ENCODE measurements at places on chromosomes 1 and 21. TPM values are rescaled to one million over a fixed set of nuclear protein-coding genes. Genes with fewer than 3 reads are reported as not detected.

- DNase-seq: no peak
These were observed 156.5 kb downstream of the CAMTA1 start for GRCh38 chr1:6941786-6942185.

- peak; percentile 72 for DNase-seq
These were observed 39.8 kb downstream of the HTR6 start for GRCh38 chr1:19704247-19705113.

DNA sequence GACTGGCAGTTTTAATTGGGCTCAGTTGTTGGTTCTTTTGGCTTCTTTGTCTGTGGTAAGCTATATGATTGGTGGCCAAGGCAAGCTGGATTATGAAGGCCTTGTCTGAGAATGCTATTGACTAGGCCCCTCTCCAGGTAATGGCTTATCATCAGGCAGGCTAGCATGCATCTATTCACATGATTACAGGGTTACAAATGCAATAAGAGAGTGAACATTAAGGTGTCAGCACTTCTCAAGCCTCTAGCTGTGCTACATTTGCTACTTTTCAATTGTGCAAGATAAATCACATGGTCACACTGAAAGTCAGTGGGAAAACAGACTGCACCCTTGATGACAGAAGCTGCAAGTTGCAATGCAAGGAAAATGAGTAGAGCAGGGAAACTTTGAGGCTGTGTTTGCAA is 550.9 kb upstream of the TMPRSS15 start:
- DNase-seq: no peak

DNA sequence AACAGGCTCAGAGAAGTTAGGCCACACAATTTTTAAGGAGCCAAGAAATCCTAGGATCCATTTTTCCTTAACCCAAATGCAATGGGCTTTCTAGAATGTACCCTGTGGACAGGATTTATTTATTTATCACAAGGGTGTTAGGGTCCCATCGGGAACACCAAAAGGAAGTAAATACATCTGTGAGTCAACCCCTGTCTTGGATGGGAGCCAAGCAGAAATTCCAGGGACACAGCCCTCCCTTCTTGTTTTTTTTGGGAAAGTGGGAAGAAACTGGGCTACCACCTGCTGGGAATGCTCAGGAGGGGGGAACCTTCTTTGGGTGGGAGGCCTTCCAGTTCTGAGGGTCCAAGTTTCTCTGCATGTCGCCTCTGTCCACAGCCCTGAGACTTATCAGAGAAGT is 1.3 kb downstream of the CRNN start:
- DNase-seq: no peak

DNA sequence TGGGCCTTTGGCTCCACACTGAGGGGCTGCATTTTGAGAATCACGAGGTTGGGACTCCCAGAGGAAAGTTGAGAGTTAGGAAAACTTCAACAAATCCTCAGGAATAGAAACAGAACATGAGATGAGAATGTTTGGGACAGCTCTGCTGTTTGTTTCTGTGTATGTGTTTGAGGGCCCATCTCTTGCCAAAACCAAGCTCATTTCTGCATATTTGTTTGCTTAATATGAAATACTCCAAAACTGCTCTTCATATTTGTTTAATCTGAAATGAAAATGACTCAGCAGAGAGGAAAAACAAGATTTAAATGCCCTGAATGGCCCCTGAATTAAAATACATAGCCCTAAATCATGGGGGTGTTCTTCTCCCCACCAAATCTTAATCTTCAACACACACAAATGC is 78.1 kb downstream of the DDR2 start:
- no peak for DNase-seq

- DNase-seq: no peak
These were observed 4.1 kb downstream of the DCAF8 start for GRCh38 chr1:160258177-160258798.

DNA sequence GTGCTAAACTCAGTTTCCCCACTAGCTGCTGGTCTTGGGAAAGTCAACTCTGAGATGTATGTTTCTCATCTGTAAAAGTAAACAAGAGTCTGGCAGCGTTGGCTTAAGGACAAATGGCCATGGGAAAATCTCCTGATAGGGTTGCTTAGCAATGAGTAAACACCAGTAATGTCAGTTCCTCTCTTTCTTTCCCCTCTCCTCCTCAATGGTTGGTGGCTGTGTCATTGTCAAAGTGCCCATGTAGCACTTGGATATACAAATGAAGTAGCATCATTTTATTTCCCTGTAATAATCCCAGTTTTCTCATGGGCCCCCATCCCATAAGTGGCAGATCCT is 2.2 kb upstream of the FYB2 start:
- DNase-seq: no peak

The CD53 gene
- total RNA-seq: 897 TPM

- no peak for DNase-seq
These were observed 935 bp upstream of the COG2 start for GRCh38 chr1:230641346-230641745.

DNA sequence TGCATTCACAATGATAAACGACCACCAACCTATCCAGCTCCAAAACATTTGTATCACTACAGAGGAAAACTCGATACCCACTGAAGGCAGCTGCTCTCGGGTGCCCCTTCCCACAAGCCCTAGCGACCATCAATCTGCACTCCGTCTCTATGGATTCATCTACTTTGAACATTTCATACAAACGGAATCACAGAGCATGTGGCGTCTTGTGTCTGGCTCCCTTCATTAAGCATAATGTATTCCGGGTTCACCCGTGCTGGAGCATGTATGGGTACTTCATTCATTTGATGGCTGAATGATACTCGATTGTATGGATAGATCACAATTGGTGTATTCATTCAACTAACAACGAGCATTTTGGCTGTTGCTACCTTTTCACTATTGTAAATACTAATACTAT is 340.2 kb downstream of the SMYD3 start:
- DNase-seq: no peak

DNA sequence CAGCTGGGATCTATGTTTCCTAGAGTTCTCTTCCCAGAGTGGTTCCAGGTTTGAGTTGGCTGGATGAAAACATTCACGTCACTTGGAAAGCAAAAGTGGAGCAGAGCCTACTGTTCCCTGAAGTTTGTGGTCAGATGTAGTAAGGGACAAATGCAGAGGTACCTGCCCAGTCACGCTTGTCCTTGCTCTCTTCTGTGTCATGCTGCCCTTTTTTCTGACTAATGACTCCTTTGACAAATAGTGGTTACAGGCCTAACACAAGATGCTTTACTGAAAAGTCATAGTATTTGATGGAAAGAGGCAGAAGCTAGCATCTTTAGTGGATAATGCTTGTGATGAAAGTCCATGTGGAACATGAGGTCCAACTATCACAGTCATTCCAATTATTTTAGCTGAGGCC is 881.4 kb upstream of the B3GALT2 start:
- no peak for DNase-seq

The MIS18A gene
- 13.4 TPM for total RNA-seq

The KRTAP12-2 gene
- total RNA-seq: not detected

DNA sequence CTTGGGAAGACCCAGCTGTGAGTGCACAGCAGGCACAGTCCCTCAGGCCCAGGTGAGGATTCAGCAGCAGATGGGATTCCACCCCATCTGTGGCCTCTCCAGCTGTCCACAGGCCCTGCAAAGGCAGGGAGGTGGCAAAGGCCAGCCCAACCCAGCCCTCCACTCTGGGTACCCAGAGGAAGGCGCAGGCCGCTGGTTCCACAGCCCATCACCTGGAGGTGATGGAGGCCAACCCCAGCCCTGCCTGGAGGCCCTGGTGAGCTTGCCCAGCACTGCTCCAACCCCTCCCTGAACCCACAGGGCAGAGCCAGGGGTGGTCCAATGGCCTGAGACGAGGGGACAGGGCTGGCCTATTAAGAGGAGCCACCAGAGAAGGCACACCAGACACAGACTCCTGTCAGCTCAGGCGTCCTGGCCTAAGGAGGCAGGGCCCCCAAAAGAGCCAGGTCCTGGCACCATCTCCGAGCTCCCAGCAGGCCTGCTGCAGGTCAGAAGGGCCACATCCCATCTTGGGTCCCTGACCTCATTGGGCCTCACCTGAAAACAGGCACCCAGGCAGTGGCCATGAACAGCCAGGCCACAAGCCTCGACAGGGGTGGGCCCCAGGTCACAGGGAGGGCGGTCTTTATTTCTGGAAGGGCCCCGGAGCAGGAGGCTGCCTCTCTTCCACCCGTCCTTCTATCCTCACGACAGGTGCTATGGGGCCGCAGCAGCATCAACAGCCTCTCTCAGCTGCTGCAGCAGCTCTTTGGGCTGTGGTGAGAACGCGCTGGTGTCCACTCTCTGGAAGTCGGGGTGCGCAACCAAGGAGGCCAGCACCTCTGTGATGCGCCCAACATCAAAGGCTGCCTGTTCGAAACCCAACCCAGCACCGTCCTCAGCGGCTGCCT is 3.2 kb downstream of the JMJD4 start:
- DNase-seq: no peak

GRCh38 chr1:108962681-108963051 is 618 bp downstream of the CLCC1 start:
- DNase-seq: no peak

DNA sequence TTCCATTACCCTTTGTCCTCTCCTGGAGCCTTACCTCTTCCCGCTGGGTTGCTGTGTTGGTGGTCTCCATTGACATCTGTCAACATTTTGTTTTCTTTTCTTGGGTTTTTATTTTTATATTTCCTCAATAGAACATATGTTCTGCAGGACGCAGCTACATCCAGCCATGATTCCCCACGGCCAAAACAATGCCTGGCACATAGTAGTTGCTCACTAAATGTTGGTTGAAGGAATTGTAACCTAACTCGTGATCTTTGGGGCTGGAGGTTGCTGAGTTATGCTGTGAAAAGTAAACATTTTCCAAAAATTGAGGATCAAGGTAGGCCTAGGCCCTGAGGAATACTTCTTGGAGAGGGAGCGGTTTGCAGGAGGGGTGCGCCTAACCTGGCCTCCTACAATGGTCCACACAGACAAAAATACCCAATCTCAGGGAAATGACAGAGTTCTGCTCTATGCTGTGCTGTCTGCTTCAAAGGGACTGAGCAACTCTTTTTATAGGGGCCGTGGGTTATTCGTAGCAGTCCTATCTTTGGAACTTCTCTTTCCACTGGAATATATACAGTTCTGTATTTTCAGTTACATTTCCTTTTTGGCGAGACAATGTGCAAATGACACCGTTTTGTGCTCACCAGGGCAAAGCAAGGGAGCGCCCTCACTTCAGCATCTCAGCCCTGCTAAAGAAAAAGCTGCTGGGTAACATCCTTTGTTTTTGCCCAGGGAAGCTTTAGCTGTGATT is 1.4 kb downstream of the PDPN start:
- no peak for DNase-seq

The SPRR5 gene
- total RNA-seq: not detected

GRCh38 chr1:192929597-192929996 is 120.8 kb downstream of the RGS2 start:
- no peak for DNase-seq

The OR2L3 gene
- total RNA-seq: not detected

DNA sequence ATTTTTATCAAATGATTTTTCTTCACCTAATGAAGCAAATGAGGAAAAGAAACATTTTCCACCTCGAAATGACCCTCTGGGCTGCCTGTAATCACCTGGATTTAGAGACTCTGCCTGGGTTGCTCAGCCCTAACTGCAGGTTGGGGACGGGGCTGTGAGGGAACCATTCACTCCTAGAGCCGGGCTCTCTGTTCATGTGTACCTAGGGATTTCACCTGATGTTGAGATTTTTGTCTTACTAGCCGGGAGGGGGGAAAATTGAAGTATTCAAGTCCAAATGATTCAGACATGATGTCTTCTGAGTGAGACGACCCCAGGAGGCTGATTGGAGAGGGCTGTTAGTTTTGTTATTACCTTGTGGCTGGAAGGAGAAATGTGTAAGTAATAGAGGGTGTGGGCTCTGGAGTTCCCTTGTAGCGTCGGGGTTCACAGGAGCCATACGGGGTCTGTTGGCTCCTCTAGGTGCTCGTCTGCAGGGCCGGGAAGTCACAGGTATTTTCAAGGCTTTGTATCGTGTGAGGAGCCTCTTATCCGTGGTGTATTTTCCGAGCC is 42.3 kb upstream of the PWP2 start:
- DNase-seq: no peak

The MYCL gene
- 0.33 TPM for total RNA-seq

The KCNJ15 gene
- not detected for total RNA-seq

DNA sequence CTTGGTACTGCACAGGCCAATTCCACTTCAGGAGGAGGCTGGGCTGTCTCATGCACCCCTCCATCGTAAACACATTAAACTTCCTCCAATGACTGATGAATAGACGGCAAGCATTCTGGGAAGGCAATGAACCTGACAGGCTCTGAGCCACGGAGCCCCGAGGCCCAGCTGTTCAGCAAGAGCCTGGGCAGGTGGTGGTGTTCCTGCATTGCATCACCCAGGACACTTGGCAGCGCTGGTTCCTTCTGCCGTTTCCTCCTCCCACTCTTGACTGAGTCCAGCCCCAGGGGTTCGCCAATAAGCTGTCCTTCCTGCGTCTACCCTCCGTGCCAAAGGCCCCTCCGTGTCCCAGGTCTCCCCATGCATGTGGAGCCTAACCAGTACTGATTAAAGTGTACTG is 109.8 kb downstream of the JAK1 start:
- no peak for DNase-seq

GRCh38 chr21:26595971-26596370 is 22.9 kb upstream of the CYYR1 start:
- DNase-seq: no peak

DNA sequence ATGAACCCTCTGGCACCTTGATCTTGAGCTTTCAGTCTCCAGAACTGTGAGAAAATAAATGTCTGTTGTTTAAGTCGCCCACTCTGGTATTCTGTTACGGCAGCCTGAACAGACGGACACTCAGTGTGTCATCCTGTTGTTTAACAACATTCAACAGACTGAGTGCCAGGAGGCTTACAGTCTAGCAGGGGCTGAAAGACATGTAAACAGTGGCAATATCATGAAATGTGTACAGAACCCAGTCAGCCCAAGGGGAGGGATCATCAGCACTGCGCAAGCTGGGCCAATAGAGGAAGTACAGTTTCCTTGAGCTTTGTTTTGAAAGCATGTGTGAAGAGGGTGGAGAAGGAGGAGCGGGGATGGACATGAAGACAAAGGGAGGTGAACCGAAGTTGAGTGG is 13.6 kb downstream of the DIP2A start:
- no peak for DNase-seq

DNA sequence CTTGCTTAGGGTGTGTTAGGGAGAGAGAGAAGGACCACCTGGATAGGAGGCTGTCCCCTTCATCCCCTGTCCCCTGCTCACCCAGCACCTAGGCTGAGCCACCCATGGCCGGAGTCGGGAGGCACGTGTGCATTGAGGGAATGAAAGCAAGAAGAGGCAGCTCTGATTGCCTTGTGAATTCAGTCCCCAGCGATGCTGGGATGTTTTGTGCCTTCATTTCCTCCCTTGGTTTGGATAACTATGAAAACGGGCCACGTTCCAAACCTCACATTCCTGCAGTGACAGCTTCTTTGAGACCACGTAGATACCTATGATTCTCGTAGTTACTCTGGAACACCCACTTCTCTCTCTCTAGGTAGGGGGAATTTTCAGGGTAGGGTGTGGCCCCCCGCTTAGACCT is 67.1 kb downstream of the MAN1C1 start:
- DNase-seq: no peak

DNA sequence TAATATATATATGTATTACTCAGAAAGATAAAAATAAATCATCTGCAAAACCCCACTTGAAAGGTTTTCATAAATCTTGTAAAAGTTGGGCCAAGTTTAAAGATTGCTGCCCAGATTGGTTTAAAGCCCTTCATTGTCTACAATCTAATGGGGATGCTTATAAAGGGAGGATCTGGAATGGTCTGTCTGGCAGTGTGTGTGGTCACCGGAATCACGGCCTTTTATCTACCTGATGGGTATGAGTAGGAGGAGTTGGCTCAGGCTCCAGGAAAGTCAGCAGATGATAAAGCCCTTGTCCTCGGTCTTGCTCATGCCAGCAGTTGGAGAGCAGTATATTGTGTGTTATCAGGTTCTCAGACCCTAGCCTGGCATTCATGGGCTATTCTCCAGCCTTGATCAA is 197.7 kb downstream of the ROR1 start:
- DNase-seq: no peak

Data from natural killer cell treated with Interleukin-12 subunit alpha and Interleukin-12 subunit beta and Interleukin-15 and Interleukin-18, amount 100 ng/mL, for 72 hours (primary cell).